ENCODE measurements at places on chromosomes 1 and 21.

DNA sequence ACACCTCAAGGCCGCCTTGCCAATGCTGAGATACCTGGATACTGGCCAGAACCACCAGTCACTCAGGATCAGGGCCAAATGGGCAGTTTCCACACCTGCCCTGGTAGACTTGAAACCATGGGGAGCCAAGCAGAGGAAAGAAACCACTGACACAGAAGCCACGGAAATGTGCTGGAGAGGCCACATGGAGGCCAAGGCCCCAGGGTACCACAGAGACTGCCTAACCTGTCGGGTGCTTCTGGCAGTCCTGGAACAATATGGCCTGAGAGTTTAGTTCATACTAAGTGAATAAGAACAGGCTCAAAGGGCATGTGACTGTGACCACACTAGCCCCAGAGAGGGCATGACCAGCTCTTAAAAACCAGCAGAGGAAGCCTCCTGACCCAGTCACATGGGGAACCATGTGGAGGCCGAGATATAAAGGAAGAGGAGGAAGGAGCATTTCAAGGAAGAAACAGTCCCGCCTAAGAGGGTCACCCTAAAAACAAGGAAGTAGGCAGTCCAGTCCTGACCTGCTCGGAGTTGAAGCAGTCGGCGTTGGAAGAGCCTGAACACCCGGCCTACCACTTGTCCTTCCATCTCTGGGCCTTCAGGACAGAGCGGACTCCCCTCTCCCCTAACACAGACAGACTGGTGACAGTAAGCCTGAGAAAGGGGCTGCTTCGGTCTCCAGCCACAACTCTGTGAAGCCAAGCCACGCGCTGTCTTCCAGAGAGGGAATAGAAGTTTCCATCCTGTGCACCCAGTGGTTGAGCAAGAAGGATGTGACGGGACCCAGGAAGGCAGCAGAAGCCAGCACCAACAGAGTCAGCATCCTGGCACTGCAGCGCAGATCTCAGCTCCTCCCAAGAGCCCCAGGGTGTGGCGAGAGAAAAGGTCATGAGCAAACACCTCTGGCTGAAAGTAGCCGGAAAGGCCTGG lies at the start of gene DENND2D:
Gene DENND2D (minus strand): TSS at position 766 of the 921 bp plus-strand sequence. CDS start 187 bp downstream, at position 579.
- no peak for DNase-seq

GRCh38 chr1:223209293-223209898 lies 66.3 kb upstream of the TLR5 start:
- peak; percentile 22 for DNase-seq

DNA sequence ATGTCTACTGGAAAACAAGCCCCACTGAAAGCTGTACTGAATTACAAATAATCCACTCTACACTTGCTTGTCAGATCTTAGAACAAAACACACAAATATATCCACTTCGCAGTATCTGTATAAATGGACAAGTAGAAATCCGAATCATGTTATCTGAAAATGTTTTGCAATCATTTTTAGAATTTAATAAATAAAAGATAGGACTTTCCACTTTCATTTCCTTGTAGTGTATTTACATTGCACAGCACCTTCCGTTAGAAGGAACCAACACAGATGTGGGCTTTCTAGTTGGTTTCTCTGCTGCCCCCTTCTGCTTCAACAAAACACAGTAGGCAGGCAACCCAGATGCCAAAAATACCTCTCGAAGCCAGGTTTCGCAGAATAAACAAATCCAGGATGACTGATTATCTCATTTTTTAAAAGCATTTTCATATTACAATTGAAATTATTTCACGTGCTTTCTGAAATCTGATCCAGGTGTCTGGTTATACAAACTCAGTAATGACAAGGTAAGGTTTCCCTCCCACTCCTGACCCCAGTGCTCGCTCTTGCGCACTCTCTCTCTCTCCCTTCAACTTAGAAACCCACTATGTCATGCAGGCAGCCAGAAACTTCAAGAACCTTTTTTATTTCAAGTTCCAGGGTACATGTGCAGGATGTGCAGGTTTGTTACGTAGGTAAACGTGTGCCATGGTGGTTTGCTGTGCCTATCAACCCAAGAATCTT lies 389.9 kb downstream of the SMYD3 start:
- DNase-seq = peak; percentile 87

- DNase-seq = no peak
These were observed 345.5 kb upstream of the DUSP10 start for GRCh38 chr1:222087221-222087920.

DNA sequence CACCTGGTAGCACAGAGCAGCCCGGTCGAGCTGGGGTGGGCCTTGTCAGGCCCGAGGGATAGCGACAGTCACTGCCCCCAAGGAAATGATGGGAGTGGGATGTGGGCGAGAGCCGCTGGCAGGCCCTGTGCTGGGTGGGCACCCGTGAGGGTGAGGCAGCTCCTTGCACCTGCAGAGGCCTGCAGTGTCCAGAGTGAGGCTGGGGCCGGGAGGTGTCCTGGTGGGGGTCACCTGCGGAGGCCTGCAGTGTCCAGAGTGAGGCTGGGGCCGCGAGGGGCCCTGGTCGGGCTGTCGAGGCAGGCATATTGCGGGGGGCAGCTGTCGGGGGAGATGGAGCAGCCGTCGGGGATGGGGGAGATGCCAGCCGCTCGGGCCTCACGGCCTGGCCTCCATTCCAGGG lies 49.5 kb downstream of the SLC19A1 start:
- DNase-seq = no peak

DNA sequence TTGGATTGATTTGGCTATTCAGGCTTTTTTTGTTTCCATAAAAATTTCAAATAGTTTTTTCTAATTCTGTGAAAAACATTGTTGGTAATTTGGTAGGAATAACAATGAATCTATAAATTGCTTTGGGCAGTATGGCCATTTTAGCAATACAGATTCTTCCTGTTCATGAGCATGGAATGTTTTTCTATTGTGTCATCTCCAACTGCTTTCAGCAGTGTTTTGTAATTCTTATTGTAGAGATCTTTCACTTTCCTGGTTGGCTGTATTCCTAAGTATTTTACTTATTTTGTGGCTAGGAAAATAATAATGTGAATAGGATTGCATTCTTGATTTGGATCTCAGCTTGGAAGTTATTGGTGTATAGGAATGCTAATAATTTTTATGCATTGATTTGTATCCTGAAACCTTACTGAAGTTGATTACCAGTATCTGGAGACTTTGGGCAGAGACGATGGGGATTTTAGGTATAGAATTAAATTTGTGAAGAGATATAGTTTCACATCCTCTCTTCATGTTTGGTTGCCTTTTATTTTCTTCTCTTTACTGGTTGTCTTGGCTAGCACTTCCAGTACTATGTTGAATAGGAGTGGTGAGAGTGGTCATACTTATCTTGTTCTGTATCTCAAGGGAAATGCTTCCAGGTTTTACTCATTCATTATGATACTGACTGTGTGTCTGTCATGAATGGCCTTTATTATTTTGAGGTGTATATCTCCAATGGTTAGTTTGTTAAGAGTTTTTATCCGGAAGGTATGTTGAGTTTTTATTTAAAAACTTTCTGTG lies 57.3 kb downstream of the DRAM2 start:
- DNase-seq = peak; percentile 69

GRCh38 chr1:218772575-218772974 lies 401.1 kb upstream of the LYPLAL1 start:
- DNase-seq = peak; percentile 61

DNA sequence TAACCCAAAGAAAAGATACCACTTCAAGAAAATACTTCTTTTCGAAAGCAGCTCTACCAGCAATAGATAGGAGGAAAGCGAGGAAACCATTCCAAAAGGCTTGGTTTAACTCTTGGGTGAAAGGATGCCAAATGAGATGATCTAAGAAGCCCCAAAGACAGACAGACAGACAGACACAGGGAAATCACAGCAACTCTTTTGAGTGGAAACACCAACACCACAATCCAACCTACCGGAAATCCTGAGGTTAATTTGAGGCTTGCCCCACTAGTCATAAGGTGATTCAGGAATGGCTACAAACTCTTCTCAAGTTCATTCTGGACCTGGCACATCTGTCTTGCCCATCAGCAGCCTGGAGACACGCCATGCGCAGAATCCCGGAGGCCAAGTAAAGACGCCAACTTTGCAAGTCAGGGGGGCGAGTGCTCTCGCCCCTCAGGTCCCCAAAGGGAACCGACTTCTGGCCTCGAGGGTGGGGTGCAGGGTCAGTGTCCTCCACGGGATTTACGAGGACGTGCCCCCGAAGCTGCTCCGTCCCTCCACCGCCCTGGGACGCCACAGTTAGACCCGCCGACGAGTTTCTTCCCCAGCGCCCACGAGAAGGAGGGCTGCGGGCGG lies 778 bp downstream of the EVI5 start:
- DNase-seq = peak; percentile 61

DNA sequence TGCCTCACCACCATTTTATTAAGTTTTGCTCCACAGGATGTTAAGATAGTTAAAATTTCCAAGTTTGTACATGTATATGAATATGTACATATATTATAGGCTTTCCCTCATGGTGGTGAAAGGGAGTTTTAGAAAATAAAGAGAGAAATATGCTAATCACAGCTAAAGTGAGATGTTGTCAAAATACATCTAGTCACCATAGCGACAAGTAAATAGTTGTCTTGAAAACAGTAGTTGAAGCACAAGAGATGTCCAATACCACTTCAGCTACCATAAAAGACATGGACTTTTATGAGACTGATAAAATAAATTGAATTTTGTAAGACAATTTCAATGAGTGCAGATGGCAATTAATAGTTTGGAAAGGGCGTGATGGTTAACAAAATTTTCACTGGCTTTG lies 1600.0 kb downstream of the BRINP3 start:
- no peak for DNase-seq

- no peak for DNase-seq
These were observed 111.4 kb downstream of the NTNG1 start for GRCh38 chr1:107252271-107252670.

- DNase-seq = peak; percentile 16
These were observed 395.4 kb downstream of the KIF26B start for GRCh38 chr1:245549996-245550719.

DNA sequence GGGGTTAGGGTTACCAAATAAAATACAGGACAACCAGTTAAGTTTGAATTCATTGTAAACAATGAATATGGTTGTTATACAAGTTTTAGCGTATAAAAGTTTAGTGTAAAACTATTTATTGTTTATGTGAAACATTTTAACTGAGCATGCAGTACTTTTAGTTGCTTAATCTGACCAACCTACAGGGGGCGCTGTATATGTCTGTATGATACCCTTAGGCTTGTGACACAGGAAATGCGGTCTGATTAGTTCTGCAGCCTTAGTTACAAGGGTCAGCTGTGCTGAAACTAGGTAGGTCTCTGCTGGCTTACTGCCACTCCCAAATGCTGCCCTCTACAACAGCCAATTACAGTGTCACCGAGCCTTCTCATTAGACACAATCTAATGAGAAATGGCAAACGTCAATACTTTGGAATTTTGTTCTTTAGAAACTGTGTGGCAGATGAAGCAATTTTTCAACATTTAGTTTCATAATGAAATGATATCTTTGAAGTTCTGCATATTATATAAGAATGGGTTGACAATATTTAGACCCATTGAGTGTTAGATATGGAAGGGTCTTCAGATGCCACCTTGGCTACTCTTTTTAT lies 56.2 kb downstream of the NTNG1 start:
- peak; percentile 7 for DNase-seq

GRCh38 chr1:16187748-16188401 lies 24.6 kb downstream of the ARHGEF19 start:
- DNase-seq = peak; percentile 85

- peak; percentile 86 for DNase-seq
These were observed 989 bp upstream of the ETV3 start for GRCh38 chr1:157139052-157139715.

GRCh38 chr1:27885114-27885528 lies 12.8 kb downstream of the THEMIS2 start:
- DNase-seq = no peak

DNA sequence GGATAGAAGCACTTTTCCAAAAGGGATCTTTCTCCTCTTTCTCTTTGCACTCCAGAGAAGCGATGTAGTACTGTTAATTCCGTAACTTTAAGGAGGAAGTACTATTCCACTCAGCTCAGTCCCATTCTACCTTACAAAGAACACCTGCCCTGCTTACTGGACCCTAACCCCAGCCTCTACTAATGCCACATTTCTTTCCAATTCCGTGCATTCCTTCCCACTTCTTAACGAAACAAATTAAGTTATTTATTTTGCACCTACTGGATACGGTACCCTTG lies 511 bp downstream of the NDC1 start:
- peak; percentile 7 for DNase-seq

DNA sequence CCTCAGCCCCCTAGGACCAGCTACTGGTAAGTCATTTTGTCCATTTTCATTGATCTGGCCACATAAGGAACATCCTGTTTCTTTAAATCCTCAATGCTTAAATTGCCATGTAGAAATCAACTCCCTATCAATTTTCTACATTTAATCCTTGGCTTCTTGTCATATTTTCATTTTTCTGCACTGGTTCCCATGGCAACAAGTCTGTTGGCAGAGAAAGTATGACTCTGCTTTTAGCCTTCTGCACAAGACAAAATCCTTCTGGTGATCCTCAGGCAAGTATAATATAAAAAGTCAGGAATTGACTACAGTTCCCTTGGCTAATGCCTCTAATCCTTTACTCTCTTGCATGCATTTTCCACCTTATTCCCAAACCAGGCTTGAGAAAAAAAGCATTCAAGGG lies 65.0 kb downstream of the LRRC40 start:
- DNase-seq = peak; percentile 89

GRCh38 chr1:214685906-214686305 lies 82.9 kb downstream of the CENPF start:
- DNase-seq = peak; percentile 70

- no peak for DNase-seq
These were observed 56.5 kb downstream of the FOXO6 start for GRCh38 chr1:41417746-41418145.

- no peak for DNase-seq
These were observed 4.1 kb downstream of the PTPRC start for GRCh38 chr1:198642983-198643382.
